Activated CD8-positive, alpha-beta memory T cell treated with anti-CD3 and anti-CD28 coated beads, Interleukin-2, amount 50 U/mL, for 4 hours (primary cell): ENCODE measurements at places on chromosomes 5 and 9.

DNA sequence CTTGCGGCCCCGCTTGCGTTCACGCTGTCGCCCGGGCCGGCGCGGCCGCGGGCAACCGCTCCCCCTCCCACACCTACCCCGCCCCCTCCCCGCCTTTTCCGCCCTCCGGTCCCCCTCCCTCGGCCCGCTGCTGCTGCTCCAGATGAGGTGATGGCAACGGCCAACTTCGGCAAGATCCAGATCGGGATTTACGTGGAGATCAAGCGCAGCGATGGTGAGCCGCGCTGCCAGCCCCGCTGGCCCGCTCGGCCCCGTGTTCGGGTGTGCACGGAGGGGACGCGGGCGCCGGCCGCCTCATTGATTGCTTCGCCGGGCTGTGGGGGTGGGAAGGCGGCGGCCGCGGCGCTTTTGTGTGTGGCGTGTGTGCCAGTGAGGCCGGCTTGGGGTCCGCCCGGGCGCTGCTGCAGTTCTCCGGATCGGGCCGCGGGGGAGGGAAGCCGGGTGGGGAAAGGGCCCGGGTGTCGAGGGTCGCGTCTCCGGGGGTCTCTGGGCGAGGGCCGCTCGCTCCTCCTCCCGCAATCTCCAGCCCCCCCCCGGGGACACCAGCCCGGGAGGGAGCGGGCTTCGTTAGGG, 403 bp downstream of the KIF2A start:
- DNase-seq: no peak

GRCh38 chr9:78601957-78602565, 305.1 kb downstream of the PSAT1 start:
- DNase-seq: no peak

DNA sequence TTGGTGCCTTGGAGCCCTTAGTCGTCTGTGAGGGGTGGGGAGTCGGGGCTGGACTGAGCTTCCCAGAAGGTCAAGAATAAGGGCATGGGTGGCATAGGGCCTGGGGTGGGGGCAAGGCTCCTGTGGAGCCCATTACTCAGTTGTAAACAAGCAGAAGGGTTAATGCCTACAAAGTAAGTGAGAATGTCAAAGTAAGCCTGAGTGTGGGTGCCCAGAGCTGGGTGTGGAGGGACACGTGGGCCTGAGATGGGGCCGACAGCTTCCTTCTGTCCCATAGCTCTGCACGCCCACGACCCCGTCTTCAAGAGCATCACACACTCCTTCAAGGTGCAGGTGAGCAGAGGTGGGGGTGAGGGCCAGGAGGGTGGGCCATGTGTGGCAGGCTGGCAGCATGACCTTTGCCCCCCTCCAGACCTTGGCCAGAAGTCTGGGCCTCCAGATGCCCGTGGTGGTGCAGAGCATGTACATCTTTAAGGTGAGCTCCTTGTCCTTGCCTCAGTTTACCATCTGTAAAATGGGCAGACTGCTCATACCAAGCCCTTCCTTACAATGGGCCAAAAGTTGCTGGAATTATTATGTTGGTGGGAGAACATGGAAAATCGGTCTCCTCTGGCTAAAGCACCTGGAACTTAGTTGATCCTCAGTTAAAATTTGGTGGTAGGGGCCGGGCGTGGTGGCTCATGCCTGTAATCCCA, 11.1 kb downstream of the DOLK start:
- no peak for DNase-seq

- DNase-seq: no peak
Measured at GRCh38 chr9:4935001-4935672, 49.9 kb upstream of the JAK2 start.

DNA sequence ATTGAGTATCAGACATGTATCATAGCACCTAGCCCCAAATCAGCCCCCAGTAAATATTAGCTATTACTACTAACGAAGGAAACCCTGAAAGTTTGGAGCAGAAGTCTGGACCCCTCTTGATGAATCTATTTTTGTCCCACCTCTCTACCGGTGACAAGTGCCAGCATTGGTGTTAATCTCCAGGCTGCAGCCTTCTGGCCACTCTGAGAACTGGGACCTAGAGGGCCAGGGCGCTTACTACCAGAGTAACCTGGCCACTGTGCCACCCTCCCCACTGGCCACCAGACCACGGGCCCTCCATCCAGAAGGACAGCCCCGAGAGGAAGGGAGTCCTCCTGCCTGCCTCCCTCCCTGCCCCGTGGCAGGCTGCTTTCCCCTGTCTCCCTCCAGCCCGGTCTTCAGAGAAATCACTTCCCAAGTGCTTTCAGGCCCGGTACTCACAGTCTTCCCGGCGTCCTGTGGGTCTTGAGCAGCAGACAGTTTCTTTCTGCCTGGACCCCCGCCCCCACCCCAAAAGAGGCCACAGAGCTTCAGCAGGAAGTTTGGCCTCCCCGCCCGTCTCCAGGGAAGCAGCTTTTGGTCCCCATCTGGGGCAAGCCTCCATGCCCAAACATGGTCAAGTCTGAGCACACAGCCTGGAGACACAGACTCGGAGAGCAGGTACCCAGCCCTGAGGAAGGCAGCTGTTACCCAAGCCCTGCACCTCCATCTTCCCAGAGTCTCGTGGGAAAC, at the start of gene KCNMB1:
KCNMB1 (minus strand) TSS at position 550 of the 732 bp plus-strand sequence. CDS start 3,920 bp downstream, outside the sequence.
- DNase-seq: no peak

DNA sequence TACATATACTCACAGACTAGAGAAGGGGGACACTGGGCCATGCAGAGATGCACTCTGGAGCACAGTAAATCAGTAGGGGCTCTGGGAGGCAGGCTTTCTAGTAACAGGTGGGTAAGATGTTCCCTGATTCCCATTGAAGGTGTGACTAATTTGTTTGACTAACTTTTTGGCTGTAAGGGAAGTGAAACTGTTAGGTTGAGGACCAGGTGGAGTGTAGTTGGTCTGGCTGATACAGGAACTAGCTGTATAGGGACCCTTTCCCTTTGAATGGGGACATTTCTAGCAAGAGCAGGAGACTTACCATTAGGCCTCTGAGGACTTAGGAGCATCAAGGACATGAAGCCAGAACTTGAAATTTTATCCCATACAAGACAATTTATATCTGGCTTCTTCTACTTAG, 989.6 kb upstream of the COX7C start:
- no peak for DNase-seq

- no peak for DNase-seq
Measured at GRCh38 chr5:34706084-34706483, 50.0 kb downstream of the RAI14 start.

GRCh38 chr5:102153003-102153759, 142.9 kb downstream of the SLCO4C1 start:
- DNase-seq: no peak

DNA sequence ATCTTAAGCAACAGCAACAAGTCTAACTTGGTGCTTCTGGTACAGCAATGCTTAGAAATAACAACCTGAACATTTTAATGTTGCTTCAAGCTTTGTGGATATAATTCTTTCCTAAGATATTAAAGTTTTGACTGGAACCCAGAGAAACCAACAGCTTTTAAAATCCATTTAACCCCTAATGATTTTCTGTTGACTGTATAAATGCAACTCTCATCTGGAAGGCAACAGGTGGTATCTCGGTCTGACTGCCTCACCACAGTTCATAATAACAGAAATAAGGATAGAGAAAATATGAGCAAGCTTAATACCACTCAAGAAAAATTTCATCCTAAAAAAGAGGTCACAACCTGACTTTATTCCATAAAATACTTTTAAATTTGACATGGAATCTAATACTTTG, 116.9 kb downstream of the HOMER1 start:
- no peak for DNase-seq

DNA sequence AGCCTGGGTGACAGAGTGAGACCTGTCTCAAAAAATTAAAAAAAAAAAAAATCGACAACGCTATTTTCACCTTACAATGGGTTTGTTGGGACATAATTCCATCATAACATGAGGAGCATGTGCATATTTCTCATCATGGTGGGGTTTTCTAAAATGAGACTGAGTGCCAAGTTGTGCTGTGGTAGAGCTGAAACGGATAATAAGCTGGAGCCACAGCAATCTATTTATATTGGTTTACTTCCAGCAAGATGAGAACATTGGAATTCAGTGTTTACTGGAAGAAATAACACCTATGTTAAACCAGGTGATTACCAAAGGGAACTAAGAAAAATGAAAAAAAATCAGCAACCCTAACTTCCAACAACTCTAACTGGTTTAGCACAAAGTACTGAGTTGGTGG, 102.3 kb upstream of the IL6ST start:
- DNase-seq: no peak

DNA sequence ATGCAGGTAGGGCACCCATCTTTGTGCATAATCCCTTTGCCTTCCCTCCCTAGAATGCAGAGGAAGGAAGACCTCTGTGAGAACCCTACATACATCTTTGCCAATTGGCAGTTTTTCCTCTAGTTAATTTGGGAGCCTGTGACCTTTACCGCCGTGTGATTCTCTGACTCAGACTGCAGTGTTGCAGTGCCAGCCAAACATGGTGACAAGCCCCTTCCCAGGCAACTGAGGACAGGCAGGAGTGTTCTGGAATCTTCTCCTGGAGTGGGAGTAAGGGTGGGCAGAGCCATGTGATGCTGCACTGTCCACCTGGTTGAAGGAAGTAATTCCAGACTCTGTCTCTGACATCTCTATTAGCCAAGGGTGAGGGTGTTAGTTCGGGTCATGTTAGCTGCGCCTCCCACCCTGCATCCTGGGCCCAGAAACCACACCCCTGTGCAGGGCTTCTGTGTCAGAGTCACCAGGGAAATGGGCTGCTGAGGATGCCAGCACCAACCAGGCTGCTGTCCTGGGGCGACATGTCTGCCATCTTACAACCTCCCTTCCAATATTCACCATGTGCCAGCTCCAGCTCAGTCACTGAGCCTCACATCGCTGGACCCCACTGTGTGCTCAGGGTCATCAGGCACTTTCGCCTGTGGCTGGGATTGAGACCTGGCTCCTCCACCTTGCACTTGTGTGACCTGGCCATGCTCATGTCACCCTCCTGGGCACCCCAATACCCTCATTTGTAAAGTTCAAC, 21.8 kb downstream of the KCNIP1 start:
- no peak for DNase-seq

- no peak for DNase-seq
Measured at GRCh38 chr5:164860896-164861295, 1355.5 kb downstream of the MAT2B start.

- no peak for DNase-seq
Measured at GRCh38 chr5:58493141-58493540, 1.9 kb downstream of the GAPT start.

DNA sequence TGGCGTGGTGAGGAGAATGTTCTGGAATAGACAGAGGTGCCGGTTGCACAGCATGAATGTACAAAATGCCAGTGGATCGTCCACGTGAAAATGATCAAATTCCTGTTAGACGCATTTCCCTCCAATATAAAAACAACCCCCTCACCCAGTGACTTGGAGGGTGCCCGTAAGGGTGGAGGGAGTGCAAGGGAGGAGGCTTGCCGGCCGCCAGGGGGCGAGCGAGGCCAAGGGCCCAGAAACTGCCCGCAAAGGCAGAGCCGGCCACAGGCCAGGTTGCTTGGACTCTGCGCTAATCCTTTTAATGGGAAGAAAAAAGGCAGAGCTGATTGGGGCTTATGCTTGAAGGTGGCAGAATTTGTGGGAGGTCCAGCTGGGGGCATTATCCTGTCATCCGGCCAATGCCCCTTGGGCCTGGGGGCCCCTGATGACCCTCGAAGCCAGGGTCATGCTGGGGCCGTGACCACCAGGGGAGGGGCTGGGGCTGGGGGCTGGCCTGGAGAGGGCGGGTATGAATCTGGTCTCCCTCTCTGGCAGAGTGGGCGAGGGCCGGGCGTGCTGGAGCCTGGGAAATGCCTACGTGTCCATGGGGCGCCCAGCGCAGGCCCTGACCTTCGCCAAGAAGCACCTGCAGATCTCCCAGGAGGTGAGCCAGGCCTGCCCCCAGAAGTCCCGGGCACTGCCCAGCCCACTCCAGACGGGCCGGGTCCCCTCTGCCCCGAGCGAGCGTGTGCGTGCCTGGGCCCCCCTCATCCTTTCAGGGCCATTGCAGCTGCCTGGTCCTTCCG, 12.0 kb downstream of the GPSM1 start:
- no peak for DNase-seq

- DNase-seq: no peak
Measured at GRCh38 chr5:100668511-100668910, 133.3 kb downstream of the FAM174A start.

DNA sequence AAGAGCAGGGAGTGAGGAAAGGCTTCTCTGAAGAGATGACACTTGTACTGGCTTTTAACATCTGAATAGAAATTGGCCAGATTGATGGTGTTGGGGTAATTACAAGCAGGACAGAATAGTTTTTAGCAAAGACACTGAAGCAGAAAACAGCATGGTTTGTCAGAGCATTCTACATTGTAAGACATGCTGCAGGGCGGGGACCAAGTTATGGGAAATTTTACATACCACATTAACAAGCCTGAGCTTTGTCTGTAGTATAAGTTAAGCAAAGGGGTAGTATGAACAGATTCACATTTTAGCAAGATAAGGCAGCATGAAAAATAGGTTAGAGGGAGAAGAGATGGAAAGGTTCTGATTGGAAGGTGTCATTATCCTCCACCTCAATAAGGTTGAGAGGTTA, 66.5 kb downstream of the JMY start:
- DNase-seq: no peak

- no peak for DNase-seq
Measured at GRCh38 chr5:103573411-103573810, 10.8 kb upstream of the NUDT12 start.

- DNase-seq: no peak
Measured at GRCh38 chr5:132013711-132014110, 2.3 kb upstream of the ACSL6 start.

- no peak for DNase-seq
Measured at GRCh38 chr5:2415678-2416077, 335.8 kb downstream of the IRX2 start.

DNA sequence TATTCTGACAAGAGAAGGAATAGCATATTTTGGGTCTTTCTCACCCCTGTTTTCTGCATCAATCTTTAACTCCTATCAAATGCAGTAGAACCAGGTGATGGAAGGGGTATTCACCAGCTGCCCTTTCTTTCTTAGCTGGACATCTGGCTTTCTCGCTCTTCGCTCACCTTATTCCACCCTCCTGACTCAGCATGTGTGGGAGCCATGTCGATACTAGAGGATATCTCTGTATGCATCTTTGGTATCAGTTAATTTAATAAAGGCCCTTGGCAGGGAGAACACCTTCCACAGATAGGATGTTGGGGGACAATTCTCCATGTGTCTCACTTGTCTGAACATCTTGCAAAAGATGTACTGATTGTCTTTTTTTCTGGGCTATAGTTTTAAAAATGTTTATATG, 71.5 kb downstream of the ZNF474 start:
- DNase-seq: no peak

DNA sequence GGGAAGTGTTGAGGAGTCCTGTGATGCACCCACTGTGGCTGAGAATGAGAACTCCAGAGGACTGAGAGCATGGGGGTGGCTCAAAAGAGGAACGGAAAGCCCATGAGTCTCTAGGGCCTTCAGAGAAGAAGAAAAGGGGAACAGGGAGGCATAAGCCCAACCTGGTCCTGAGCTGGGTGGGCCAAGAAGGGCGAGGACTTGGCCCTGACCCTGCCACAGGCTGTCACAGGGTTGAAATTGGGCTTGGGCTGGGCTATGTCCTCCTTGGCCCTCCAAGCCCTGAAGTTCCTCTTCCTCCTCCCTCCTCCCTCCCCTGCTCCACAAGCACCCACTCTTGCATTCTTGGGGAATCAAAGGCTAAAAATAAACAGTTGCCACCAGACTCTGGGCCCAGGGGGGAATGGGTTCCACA, 49.3 kb upstream of the PPARGC1B start:
- no peak for DNase-seq

GRCh38 chr5:150485693-150486401, 22.1 kb upstream of the NDST1 start:
- DNase-seq: peak; percentile 27

GRCh38 chr5:3201121-3201520, 394.5 kb upstream of the IRX1 start:
- no peak for DNase-seq
